Keratinocyte (primary cell): ENCODE measurements at places on chromosomes 5 and 9.

GRCh38 chr9:110443146-110443865 lies 105.6 kb upstream of the TXNDC8 start:
- no peak for DNase-seq

- DNase-seq, result no peak
Measured at GRCh38 chr5:132074091-132074771, 642 bp downstream of the CSF2 start.

DNA sequence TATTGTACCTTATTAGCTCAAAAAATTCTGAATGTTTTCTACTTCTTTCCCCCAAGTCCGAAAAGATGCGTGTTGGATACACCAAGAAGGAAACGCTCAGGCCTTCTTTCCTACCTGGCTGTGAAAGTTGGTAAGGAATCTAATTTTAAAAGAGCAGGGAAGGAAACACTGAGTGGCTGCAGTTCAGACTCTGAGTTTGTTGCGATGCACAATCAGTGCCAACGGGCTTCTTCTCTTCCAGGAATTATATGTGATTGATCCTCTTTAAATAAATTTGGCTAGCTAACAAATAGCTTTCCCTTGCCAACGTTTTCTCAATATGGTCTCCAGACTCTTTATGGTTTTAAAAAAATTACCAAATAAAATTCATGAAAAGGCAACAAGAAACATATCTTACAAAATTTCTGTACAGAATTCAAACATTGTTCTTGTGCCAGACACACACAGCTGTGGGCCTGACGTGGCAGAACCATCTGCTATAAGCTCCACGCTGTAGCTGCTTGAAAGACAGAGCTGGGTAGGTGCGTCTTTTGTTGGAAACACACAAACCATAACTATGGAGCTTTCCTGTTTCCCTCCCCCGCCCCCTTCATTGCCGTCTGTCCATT lies 493.1 kb downstream of the ZNF608 start:
- no peak for DNase-seq

GRCh38 chr5:159456722-159457465 lies 126.6 kb upstream of the IL12B start:
- DNase-seq, result no peak

DNA sequence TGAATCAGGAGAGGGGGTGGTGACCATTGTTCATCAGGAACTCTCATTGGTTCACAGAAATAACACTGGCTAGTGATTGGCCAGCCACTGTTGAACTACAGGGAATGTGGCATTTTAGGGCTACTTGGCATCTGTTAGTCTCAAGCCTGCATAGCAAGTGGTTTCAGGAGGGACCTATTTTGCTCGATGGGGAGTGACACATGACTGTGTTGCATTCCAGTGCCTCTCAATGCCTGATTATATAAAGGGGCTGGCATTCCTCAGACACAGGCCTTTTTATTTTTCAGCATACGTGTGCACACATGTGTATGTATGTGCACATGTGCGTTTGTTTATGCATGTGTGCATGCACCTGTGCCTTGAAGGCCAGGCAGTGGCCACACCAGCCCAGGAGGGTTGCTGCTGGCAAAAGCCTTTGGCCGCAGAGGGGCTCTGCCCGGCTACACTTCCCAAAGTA lies 23.2 kb downstream of the FGD3 start:
- DNase-seq, result peak; percentile 33

- no peak for DNase-seq
Measured at GRCh38 chr5:170300361-170301013, 2.9 kb upstream of the LCP2 start.
